Mesothelial cell of epicardium (in vitro differentiated cells): ENCODE measurements at places on chromosomes 11 and 22.

DNA sequence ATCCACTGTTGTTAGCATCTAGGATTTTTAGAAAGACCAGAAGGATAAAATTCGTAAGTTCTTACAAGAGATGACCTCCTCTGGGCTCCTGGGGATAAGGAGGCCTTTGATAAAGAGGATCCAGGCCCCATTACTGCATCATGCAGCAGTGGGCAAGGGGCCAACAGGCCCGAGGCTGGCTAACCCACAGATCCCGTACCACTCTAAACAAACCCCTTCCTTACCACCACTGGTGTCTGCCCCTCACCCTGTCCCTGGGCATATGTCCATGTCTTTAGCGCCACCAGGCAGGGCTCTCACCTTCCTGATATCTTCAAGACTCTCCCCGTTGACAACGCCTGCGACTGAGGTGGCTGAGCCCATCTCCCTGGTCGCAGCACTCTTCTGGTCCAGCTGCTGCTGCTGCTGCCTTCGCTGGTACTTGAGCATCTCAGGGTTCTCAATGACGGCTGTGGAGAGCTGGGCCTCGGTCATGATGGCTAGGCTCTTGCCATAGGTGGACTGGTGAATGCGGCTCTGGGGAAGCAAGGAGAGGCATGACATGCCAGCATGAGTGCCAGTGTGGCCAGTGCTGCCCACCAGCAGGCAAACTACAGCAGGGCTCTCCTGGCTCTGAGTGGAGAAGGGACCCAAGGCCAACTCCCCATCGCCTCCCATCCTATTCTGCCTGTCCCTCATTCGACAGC, 46.2 kb downstream of the HIRA start:
- no peak for DNase-seq

DNA sequence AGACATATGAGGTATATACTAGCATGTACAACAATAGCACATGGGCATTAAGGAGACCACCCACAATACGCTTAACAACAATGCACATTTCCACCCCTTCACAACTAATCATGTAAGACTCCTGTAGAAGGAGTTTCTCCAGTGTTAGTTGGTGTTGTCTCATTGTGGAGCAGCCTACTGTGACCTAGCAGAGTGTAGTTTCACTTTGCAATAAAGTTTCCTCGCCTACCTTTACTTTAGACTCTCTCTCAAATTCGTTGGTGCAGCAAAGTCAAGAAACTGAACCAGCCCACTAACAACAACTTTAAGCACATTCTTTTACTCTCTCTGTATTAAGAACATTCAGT, 863.6 kb downstream of the FAM181B start:
- no peak for DNase-seq

GRCh38 chr11:16512899-16513241, 156.5 kb upstream of the SOX6 start:
- DNase-seq = no peak

DNA sequence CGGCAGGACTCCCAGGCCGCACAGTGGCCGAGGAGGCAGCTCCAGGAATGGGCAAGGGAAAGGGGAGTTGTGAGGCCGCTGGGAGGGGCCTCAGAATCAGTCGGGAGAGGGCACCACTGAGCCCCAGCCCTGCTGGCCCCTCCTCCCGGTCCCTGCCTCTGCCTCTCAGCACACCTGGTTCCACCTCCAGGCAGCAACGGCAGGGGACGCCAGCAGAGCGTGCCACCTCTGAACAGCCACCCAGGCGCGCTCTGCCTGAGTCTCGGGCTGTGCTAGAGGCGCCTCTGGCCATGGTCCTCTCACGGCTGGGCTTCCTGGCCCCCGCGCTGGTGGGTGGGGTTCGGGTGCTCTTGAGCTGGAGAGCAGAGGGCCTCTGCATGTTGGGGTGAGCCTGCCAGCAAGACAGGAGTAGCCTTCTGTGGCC, 33.0 kb downstream of the MOB2 start:
- no peak for DNase-seq

DNA sequence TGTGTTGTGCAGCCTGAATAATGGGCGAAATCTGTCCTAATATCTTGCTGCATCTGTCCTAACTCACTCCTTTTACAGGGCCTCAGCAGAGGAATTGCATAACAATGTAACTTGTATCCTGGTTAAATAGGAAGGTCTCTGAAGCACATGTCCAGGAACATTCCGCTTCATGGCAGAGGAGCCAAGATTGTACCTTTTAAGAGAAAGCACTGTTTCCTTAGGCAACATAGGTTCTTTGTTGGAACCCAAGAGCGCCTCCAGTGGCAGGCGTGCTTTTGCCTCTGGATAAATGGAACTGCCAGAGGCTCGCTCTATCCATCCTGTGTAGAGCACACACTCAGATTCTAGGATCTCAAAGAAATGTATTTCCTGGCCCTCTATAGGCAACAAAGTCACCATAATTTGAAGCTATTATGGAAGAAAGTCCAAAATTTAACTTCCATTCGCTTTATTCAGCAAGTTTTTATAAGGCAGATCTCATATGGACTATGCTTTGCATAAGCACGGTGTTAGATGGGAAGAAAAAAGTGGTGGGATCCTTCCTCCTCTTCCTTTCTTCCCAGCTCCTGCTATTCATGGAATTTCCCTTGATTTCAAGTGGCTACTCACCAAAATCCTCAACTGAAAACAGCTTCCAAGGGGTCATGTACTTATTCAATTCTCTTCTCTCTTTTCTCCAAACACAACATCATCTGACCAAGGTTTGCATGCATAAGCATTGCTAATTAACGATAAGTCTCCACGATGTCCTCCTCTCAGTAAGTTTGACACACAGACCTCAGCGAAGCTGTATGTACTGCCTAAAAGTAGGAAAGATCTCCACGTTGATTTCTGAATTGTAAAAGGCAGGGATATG, at the start of gene BLID:
BLID (minus strand) TSS at position 692 of the 856 bp plus-strand sequence; CDS start at position 399, 293 bp downstream.
- DNase-seq = no peak

GRCh38 chr11:31797190-31798056, 13.7 kb downstream of the PAX6 start:
- DNase-seq = no peak

- DNase-seq = peak; percentile 29
These were observed 57.9 kb downstream of the CD82 start for GRCh38 chr11:44623341-44623730.

- no peak for DNase-seq
These were observed 1.5 kb downstream of the HSPB2 start for GRCh38 chr11:111913997-111914396.

GRCh38 chr11:13061294-13061990, 52.3 kb downstream of the RASSF10 start:
- DNase-seq = no peak

DNA sequence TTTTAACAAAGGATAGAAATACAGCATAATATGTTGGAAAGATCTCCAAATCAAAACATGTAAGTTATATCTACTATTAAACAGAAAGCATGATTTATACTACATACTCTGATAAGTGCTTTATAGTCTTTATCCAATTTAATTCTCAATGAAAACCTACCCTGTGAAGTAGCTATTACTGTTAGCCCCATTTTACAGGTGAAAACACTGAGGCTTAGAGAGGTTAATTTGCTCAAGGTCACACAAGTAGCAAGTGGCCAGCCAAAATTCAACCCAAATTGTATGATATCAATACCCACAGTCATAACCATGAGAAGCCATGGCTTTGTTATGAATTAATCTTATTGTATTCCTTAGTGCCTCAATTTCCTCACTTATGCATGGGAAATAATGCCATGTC, 675 bp upstream of the OR5AN1 start:
- no peak for DNase-seq

- no peak for DNase-seq
These were observed 678 bp downstream of the CD248 start for GRCh38 chr11:66315921-66316811.

DNA sequence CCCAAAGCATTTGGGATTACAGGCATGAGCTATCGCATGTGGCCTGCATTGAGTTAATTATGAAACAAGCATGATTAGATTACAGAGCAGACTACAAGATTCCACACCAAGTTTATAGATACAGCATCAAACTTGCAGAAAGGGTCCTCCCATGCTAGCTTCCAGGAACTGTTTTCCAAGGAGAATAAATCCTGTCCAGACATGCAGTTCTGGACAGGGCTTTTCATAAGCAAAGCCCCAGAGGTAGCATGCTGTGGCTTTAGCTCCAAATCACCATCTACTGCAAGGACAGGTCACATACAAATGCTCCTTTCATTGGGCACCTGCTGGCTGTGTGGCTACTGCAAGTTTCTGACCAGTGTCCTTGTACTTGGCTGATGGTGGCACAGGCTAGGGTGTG, 57.1 kb downstream of the HIRA start:
- no peak for DNase-seq

DNA sequence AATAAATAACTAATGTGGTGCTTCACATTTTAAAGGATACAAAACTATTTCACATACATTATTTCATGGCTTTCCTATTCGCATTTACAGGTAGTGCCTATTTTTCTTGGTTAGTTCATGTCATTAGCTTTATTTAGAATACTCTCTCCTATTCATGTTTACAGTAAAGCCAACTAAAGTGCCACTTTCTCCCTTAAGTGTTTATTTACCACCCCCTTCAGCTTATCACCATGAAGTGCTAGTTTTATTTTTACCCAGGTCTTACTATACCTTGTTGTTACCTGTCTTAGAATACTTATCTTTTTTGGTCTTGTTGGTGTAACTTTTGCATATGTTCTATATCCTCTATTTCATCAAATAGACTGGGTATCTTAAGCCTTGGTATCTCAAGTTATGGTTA, 715.2 kb upstream of the TENM4 start:
- no peak for DNase-seq

GRCh38 chr11:132784441-132784840, 747.9 kb downstream of the OPCML start:
- DNase-seq = no peak

DNA sequence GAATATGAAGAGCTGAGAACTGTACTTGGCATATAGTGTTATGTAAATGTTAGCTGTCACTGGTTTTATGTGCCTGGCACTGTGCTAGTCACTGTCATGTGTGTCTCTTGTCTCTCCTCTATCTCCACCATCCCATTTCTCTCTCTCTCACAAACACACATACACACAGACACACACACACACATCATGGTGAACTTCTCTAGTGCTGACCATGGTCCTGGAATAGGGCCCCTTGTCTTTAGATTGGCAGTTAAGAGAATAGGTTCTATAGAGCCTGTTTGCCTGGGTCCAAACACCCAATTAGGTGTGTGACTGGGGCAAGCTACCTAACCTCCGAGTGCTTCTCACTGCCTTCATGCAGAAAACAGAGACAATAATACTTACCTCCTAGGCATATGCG, 109.7 kb upstream of the NARS2 start:
- no peak for DNase-seq

DNA sequence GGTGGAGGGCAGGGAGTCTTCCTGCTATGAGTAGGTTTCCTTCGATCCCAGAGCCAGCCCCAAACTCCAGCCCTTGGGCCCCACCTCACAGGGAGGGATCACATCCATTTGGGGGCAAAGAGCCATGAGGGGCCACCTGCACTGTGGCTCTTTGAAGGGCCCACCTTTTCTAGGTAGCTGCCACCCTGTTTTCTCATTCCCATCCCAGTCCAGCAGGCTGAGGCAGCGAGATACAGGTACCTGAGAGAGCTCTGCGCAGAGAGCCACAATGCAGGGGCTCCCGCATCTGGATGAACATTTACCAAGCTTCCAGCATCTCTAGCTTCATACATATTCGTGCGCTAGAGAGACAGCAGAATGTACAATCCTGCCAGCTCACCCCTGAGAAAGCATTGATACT, 16.3 kb downstream of the FXYD6 start:
- peak; percentile 13 for DNase-seq

GRCh38 chr11:124440608-124441007, 4.9 kb downstream of the OR8B8 start:
- DNase-seq = no peak

DNA sequence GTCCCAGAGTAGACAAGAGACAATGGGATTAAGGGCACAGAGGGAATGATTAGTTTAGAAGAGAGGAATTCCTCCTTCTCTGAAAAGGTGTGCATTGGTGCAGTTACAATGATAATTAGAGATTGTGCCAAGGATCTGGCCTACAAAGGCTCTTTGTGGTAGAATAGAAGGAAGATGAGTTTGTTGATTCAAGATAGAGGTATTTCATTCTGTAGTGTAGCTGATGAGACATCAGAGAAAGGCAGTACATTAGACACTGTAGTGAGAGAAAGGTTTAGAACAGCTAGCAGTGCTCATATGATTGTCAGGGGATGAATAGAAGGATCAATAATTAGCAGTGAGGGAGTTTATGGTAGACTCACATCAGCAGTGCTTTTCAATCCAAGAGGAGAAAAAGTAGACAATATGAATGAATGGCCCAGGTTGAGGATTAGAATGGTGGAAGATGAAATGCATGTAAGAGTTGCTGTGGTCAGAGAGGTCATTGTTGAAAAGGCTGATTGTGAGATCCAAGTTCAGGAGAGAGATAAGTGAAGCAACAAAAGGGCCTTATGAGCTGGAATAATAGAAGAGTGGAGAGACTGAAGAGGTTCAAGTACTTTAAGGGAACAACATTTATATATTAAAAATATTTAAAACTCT, 28.9 kb downstream of the SIK2 start:
- no peak for DNase-seq

DNA sequence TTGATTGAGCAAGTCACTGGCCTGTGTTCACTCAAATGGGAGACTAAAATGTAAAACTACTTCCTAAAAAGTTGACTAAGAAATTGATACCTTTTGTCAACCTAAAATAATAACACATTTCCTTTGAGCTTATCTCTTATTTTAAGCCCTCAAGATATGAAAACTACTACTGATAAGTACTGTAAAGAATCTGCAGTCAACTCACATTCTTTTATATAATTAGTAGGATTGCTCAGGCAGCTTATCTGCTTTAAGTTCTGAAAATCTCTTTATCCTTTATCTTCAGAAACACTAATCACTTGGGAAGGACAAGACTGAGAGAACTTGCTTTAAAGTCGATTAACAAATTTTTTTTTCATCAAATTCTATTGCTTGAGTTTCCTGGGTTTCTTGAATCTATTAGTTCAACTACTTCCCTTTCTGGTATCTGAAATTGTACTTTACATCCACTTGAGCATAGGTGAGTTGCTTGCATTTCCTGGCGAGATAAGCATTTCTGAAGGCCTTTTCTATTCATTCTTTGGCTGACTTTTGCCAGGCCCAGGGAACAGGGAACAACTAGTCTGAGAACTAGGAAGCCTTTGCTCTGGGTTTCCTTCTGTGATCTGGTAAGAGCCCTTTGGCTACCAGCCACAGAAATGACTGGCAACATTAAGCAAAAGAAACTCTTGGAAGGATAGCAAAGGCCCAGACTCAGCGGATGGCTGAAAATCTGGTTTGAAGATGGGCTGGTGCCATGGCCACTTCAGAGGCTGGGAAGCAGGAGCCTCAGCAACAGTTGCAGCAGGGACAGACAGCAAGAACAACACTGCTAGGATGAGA, 19.3 kb upstream of the CSRP3 start:
- no peak for DNase-seq

- no peak for DNase-seq
These were observed 511 bp upstream of the CLCF1 start for GRCh38 chr11:67373648-67374570.
